Fibroblast of the conjunctiva (primary cell): ENCODE measurements at places on chromosomes 12 and 14.

- no peak for DNase-seq
These were observed 566.9 kb downstream of the NRXN3 start for GRCh38 chr14:78737116-78737515.

DNA sequence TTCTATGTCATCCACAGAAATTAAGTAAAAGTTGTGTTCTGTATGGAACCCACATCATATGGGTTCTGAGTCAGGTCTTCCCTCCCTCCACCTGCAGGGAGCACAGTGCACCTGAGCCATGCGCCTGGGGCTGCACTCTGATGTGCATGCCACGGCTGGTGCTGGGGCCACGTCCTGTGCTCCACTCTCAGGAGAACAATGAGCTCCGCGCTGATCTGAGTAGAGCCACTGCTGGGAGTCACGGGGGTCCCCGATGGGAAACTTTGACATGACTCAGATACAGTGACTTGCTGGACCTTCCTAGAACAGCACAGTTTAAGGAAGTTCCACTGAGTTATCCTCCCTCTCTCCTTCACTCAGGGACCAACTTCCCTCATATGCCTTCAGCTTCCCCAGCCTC, 683.4 kb downstream of the TMEM121 start:
- DNase-seq = no peak

DNA sequence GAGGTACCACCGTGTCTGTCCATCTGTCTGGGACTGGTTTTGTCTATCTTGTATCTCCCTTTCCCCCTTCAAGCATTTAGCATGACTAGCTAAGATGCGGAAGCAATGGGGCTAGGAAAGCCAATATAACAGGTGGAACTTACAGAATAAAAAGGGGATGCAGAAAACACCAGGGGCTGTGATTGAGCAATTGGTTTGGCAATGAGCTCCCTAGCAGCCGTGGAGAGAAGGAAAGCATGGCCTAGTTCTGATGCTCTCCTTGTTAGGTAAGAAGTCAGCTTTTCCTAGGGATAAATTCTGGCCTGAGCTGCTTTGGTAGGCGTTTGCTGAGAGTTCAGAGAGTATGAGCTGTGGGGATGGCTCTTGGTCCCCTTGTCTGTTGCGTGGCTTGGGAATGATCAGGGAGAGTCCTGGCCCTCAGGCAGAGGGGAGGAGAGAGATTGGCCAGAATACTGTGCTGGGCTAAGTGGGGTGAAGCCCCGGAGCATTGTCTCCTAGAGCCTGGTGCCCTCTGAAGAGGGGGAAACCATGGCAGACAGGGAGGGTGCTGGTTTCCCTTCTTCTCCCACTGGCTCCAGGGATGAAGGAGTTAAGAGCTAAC, 7.1 kb downstream of the SETD1B start:
- DNase-seq = no peak

- peak; percentile 21 for DNase-seq
These were observed 336.1 kb downstream of the MED13L start for GRCh38 chr12:115941362-115941761.

DNA sequence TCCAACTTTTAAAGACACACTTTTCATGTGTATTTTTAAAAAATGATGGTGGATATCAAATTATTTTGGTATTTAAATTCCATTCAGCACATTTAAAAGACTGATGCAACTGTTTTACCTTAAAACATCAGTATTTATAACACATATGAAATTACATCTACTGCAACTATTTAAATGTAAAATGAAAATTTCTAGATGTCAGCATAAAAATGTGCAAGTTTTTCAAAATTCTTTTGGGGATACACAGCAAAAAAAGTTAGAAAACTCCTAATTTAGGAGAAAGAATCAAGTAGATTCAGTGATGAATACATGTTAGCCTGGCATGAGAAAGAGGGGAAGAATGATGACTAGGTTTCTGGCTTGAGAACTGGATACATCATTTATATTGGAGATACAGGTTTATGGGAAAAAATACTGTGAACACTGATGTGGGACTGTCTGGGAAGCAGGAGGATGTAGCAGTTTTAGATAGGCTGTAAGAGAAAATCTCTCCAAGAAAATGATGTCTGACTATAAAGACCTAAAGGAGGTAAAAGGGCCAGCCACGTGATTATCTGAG, 9.2 kb downstream of the SOS2 start:
- no peak for DNase-seq

DNA sequence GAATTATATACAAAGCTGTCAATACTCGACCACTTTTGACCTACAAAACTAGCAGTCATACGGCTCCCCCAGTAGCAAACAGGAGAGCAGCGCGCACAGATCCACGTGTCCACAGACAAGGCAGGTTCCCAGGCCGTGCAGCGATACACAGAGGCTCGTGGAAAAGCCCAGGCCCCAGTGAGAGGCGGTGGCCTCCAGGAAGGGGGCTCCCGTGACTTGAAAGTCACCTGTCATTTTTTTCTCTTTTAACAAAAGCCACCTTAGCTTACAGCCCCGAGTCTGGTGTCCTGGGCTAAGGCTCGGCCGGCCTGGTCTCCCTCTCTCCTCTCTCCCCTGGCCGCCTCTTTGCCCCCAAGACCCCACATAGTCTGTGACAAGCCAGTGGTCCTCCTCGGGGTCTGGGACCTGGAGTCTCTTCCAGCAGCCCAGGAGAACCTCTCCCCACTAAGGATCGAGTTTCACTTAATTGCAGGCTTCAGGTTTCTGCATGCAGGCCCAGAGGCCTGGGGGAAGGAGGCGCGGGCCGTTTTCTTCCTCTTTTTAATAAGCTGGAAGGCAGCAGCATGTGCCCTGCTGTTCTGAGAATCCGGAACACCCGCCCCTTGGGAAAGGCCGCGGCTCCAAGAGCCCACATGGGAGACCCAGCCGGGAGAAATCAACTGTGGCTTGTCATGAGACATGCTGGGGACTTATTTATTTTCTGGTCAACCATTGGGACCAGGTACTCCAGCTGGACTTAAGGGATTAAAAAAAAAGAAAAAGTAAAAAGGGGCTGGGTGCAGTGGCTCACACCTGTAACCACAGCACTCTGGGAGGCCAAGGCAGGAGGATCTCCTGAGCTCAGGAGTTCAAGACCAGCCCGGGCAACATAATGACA, 15.9 kb downstream of the NCOR2 start:
- DNase-seq = no peak

DNA sequence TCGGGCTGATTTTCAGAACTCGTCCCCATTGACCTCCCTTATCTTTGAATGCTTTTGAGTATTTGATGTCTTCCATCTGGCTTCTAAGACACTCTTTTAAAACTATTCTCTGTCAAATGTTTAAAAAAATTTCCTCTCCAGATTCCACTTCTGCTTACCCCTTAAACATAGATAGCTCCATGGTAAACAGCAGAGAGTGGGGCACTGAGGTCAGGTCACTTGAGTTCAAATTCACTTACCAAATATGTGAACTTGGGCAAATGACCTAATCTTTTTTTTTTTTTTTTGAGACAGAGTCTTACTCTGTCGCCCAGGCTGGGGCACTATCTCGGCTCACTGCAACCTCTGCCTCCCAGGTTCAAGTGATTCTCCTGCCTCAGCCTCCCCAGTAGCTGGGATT, 126.8 kb upstream of the CPSF6 start:
- no peak for DNase-seq

- no peak for DNase-seq
These were observed 5.8 kb upstream of the FRS2 start for GRCh38 chr12:69464428-69464827.
